ENCODE measurements at places on chromosomes 16 and 17. TPM values are rescaled to one million over a fixed set of nuclear protein-coding genes. Genes with fewer than 3 reads are reported as not detected.

- peaks cover 4% of the 10 kb centered on the region for H3K36me3 ChIP-seq
- no peak for DNase-seq
- no peak overlapping the region for H3K27ac ChIP-seq
- H3K4me1 ChIP-seq, result peaks cover 13% of the 10 kb centered on the region
Observed at GRCh38 chr16:2897110-2897509, 14.1 kb downstream of the FLYWCH2 start.

- H3K4me1 ChIP-seq, result peaks cover 7% of the 10 kb centered on the region
- no peak overlapping the region for H3K4me3 ChIP-seq
- no peaks in the 10 kb centered on the region for H3K27me3 ChIP-seq
Observed at GRCh38 chr16:16008666-16009065, 59.2 kb downstream of the ABCC1 start.

GRCh38 chr16:87319011-87319410 is 1.8 kb upstream of the C16orf95 start:
- peak overlapping the region; percentile 99 for H3K4me3 ChIP-seq
- peaks cover 23% of the 10 kb centered on the region for H3K4me1 ChIP-seq

The TPSAB1 gene
- 0.25 TPM for total RNA-seq

- no peaks in the 10 kb centered on the region for H3K4me1 ChIP-seq
- no peak for DNase-seq
- no peaks in the 10 kb centered on the region for H3K27me3 ChIP-seq
- no peaks in the 10 kb centered on the region for H3K36me3 ChIP-seq
Observed at GRCh38 chr17:21385281-21385845, 9.2 kb downstream of the KCNJ12 start.

DNA sequence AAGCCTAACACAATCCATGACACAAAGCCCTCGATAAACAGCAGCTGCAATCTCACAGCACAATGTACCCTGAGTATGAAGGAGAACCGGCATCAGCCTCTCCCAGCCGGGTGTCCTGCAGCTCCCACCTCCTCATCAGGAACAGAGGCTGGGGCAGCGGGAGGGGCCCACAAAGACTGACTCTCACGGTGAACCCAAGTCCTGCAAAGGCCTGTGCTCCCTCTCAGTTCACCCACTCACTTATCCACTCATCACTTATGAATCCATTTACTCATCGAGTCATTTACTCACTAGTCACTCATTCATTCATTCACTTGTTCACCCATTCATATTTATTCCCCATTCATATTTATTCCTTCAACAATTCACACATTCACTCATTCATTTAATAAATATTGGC is 11.6 kb downstream of the ZNF423 start:
- H3K27ac ChIP-seq, result no peak overlapping the region
- H3K4me1 ChIP-seq, result no peaks in the 10 kb centered on the region
- peaks cover 12% of the 10 kb centered on the region for H3K27me3 ChIP-seq
- H3K36me3 ChIP-seq, result no peaks in the 10 kb centered on the region
- H3K4me3 ChIP-seq, result no peak overlapping the region

DNA sequence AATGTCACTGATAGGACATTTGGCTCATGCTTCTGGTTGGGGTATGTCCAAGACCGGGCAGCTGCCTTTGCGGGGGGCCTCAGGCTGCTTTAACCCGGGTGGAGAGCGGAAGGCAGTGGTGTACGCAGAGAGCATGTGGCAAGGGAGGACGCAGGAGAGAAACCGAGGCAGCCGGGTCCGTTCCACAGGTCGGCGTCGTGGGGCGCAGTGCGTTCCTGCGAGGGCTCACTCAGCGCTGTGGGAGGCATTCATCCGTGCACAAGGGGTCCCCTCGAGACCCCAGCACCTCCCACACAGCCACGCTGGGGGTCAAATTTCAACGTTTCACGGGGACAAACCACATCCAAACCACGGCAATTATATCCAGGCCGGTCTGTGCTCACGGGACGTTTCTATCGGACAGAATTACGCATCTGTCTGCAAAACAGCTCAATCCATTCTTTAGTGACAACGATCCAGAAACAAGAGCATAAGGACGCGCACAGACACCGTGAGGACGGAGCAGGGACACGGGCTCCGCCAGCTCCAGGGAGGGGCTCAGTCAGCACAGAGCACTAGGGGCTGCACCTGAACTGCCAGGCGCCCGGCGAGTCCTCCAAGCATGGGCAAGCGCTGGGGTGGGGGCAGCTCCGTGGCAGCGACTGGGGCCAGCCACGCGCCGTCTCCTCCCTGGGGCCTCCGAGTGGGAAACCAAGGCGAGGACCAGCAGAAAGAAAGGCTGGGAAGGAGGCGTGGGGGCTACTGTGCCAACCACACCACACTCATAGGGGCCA is 108.4 kb upstream of the METRNL start:
- H3K36me3 ChIP-seq, result no peaks in the 10 kb centered on the region
- H3K27ac ChIP-seq, result no peak overlapping the region
- no peaks in the 10 kb centered on the region for H3K4me1 ChIP-seq

- peaks cover 17% of the 10 kb centered on the region for H3K4me1 ChIP-seq
- H3K27ac ChIP-seq, result peak overlapping the region; percentile 94
- H3K36me3 ChIP-seq, result no peaks in the 10 kb centered on the region
- H3K27me3 ChIP-seq, result no peaks in the 10 kb centered on the region
Observed at GRCh38 chr16:31713945-31714902, 159.4 kb upstream of the ZNF267 start.

The TBX4 gene
- 0.27 TPM for total RNA-seq

DNA sequence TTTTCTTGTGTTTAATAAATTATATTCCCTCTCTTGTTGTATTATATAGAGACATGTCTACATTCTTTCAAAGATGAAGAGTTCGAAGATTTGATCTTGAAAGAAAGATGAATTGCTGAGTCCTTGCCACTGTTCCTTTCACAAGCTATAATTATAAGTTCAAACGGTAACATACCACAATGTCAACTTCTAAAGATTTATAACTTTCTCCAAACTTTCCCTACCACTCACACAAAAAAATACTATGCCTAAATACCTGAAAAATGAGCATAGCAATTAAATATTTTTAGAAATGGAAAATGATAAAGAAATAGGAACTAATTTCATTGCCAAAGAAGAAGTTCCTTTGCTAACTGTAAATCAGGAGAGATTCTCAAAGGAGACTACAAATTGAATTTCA is 50.6 kb downstream of the BRIP1 start:
- DNase-seq, result no peak
- no peaks in the 10 kb centered on the region for H3K4me1 ChIP-seq
- H3K36me3 ChIP-seq, result no peaks in the 10 kb centered on the region
- H3K27me3 ChIP-seq, result no peaks in the 10 kb centered on the region

GRCh38 chr17:82564241-82564640 is 44.7 kb downstream of the FOXK2 start:
- H3K27ac ChIP-seq, result no peak overlapping the region
- no peak for DNase-seq
- H3K4me1 ChIP-seq, result peaks cover 30% of the 10 kb centered on the region
- no peak overlapping the region for H3K4me3 ChIP-seq
- no peaks in the 10 kb centered on the region for H3K27me3 ChIP-seq
- H3K36me3 ChIP-seq, result peaks cover 43% of the 10 kb centered on the region

DNA sequence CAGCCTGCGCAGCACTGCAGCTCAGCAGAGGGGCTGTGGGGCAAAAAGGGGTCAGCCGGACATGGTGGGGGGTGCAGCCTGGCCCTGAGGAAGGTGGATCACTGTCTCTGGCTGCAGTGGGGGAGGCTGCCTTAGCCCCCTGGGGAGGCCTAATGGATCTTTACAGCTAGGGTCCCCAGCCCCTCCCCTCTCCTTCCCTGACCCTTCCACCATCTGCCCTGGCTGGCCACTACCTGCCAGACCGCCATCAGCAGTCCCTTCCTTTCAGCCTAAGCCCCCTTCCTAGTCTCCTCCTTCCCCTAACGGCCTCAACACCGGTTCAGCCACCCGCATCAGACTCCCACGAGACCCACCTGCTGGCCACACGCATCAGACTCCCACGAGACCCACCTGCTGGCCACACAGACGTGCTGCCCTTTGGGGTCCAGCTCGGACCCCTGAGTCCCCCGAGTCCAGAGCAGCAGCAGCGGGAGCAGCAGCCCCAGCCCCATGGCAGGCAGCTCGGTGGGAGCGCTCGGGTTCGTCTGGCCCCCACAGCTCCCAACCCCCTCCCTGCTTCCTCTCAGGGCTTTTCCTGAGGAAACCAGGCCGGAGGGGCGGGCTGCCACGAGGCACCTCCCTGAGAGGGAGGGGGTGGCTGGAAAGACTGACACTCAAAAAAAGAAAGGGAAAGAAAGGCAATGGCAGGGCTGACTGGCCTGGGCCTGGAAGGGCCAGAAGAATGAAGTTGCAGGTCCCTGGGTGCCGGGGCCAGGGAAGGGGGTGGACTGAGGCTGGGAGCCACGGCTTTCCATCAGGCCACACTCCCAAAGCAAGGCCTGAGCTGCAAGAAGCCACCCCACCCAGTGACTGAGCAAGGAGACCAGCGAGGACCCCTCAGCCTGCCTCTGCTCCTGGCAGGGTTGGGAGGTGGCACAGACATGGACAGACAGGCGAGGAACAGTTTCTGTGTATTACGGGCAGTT is at the start of gene SCARF1:
Gene SCARF1, minus strand, starts transcription at position 526 of the 965 bp plus-strand sequence. Its CDS starts 35 bp downstream, at position 491.
- H3K36me3 ChIP-seq, result no peaks in the 10 kb centered on the region
- no peak within 1 kb of the TSS for H3K27ac ChIP-seq
- no peak for DNase-seq
- peaks cover 27% of the 10 kb centered on the region for H3K4me1 ChIP-seq

DNA sequence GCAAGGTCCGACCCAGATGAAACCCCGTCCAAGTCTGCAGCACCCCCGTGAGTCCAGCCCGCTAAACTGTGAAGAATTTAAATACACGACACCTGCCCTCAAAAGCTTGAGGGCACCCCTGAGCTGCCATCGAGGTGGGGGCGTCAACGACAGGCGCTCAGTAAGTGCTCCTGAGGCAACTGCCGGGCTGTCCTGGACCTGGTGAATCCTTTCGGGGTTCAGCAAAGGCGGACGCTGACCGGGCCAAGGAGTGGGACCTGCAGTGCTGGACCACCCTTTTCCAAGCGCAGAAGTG is 512 bp upstream of the ENDOV start:
- DNase-seq, result no peak
- H3K27ac ChIP-seq, result peak overlapping the region; percentile 81
- peaks cover 15% of the 10 kb centered on the region for H3K4me1 ChIP-seq
- H3K27me3 ChIP-seq, result no peaks in the 10 kb centered on the region

GRCh38 chr17:70675070-70675590 is 505.8 kb downstream of the KCNJ2 start:
- no peak for DNase-seq
- no peak overlapping the region for H3K4me3 ChIP-seq
- no peaks in the 10 kb centered on the region for H3K4me1 ChIP-seq
- no peak overlapping the region for H3K27ac ChIP-seq
- no peaks in the 10 kb centered on the region for H3K36me3 ChIP-seq
